ENCODE measurements at places on chromosomes 2 and 18. TPM values are rescaled to one million over a fixed set of nuclear protein-coding genes. Genes with fewer than 3 reads are reported as not detected.

The BMP10 gene
- not detected for total RNA-seq

The BZW1 gene
- total RNA-seq: 248 TPM

The EIF2B4 gene
- total RNA-seq: 56.7 TPM

The DSG2 gene
- total RNA-seq: 119 TPM

The METTL4 gene
- total RNA-seq: 11.3 TPM

The PNPT1 gene
- total RNA-seq: 27.5 TPM

The ZC3H15 gene
- 55.4 TPM for total RNA-seq

The C2orf81 gene
- 11.3 TPM for total RNA-seq

The SRD5A2 gene
- not detected for total RNA-seq

The RBM45 gene
- 18.8 TPM for total RNA-seq

The INHBB gene
- 0.16 TPM for total RNA-seq

The SF3B6 gene
- total RNA-seq: 93.3 TPM

The IWS1 gene
- total RNA-seq: 60.4 TPM

The IL36A gene
- total RNA-seq: not detected

The NRP2 gene
- 6.3 TPM for total RNA-seq

The INO80C gene
- total RNA-seq: 30.0 TPM

The C2orf66 gene
- 0.38 TPM for total RNA-seq

The CCDC102B gene
- total RNA-seq: 3.1 TPM

The DNAH7 gene
- total RNA-seq: 5.7 TPM

The IL36RN gene
- 0.13 TPM for total RNA-seq

The CRYBA2 gene
- total RNA-seq: 30.1 TPM

The SLC11A1 gene
- 0.34 TPM for total RNA-seq

The SLC4A3 gene
- total RNA-seq: 19.7 TPM

The LOXHD1 gene
- total RNA-seq: 0.33 TPM

The LYG1 gene
- total RNA-seq: 3.3 TPM

The LYG2 gene
- total RNA-seq: not detected

The NDC80 gene
- 15.0 TPM for total RNA-seq

The DSG1 gene
- total RNA-seq: not detected

The NAT8 gene
- total RNA-seq: not detected

The ZBTB7C gene
- total RNA-seq: 0.57 TPM

The CCDC141 gene
- total RNA-seq: 14.8 TPM

The ACMSD gene
- not detected for total RNA-seq

The REG3G gene
- total RNA-seq: not detected

The REG1A gene
- total RNA-seq: 0.51 TPM

The GAREM2 gene
- 12.1 TPM for total RNA-seq

The MAPK4 gene
- 16.3 TPM for total RNA-seq

The HOXD13 gene
- not detected for total RNA-seq

The RBKS gene
- 5.4 TPM for total RNA-seq

The FARP2 gene
- 67.0 TPM for total RNA-seq

The IGFBP5 gene
- total RNA-seq: 75.3 TPM

The ANKRD39 gene
- total RNA-seq: 17.4 TPM

The CD8B2 gene
- not detected for total RNA-seq

The TMEM127 gene
- total RNA-seq: 37.2 TPM

The FABP1 gene
- total RNA-seq: 4.5 TPM

The RASGRP3 gene
- total RNA-seq: not detected

The EML4 gene
- total RNA-seq: 75.7 TPM

The SCN7A gene
- 3.3 TPM for total RNA-seq
